Right cardiac atrium (tissue), 5 donors: ENCODE measurements at places on chromosomes 11 and 22.

GRCh38 chr11:113840932-113841664, 34.3 kb downstream of the USP28 start:
- DNase-seq: no peak

GRCh38 chr11:69682681-69683326, 7.7 kb upstream of the LTO1 start:
- DNase-seq: no peak

- DNase-seq: no peak
Observed at GRCh38 chr11:46248289-46249102, 29.0 kb upstream of the CREB3L1 start.

DNA sequence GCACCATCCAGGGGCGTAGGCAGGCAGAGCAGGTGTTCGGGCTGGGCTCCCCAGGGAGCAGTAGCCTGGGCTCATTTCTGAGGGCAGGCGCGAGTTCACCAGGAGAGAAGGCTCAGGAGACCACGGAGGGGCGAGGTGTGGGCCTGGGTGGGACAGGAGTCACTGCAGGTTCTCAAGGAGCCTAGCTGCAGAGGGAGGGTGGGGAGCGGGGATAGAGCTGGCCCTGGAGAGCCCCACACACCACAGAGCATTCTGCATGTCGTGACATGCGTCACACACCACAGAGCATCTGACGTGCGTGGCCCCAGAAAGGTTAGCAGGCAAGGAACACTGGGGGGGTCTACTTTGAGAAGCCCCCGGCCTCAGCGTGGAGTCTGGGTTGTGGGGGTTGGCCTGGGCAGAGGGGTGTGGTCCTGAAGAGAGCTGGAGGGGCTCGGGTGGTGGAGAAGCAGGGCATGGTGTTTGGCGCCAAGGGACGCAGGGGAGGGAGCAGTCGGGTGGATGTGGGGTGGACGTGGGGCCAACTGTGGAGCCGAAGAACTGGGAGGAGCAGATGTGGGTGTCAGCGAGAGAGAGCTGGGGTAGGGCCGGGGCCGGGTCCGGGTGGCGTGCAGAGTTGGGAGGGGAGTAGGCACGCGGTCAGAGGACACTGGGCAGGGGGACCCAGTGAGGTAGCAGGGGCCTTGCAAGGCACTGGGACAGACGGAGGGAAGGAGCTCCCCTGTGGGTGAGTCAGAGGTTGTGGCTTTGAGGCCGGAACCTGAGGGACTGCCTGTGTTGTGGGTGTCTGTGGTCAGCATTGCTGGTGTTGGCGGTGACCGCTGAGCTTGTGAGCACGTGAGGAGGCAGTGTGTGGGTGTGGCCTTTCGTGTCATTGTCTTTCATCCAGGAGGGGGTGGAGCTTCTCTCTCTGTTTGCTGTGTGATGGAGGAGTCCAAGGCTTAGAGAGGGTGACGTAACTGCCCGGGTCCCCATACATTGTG, 25.5 kb downstream of the CTTN start:
- DNase-seq: peak; percentile 45

GRCh38 chr22:16774911-16775500, 50.2 kb downstream of the XKR3 start:
- no peak for DNase-seq

GRCh38 chr22:49295465-49295743, 532.3 kb downstream of the BRD1 start:
- DNase-seq: peak; percentile 10

- DNase-seq: peak; percentile 97
Observed at GRCh38 chr11:2314525-2315394, 12.9 kb downstream of the TSPAN32 start.

DNA sequence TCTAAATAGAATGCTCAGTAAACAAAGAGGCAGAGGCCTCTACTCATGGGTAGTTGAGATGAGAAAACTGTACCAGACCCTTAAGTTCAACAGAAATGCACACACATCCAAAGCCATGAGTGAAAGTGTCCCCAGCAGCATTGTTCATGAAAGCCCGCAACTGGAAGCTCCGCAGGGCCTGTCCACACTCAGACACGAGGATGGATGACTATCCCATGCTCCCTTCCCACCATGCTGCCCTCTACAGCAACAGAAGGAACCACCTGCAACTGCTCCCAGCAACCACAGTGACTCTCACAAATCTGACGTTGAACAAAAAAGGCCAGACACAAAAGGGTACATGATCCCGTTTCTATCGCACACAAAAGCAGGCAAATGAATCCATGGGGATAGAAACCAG, 76.9 kb upstream of the ANO1 start:
- DNase-seq: no peak

DNA sequence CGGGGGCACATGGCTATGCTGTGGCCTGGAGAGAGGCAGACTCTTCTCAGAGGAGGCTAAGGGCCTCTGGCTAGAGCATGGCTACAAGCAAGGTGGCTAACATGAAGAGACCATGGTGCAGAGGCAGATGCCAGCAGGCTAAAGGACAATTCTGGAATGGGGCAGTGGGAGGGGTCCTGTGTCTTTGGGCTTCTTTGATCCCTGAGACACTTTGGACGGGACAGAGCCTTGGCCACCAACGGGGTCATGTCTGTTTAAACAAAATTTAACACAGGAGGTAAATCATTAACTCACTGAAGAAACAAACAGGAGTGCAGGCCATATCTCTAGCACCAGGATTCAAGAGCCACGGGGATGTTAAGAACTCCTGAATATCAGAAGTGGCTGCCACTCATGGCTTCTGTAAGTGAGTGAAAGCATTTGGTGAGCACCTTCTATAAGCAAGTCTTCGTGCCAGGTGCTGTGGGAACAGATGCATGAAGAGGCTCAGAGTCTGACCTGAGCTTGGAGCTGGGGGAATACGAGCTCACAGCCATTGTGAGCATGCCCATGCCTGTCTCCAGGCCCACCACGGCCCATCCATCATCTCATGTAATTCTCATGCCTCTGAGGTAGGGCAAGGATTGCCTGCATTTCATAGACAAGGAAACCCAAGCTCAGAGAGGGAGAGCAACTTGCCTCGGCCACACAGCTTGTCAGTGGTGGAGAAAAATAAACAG, 18.3 kb upstream of the ZNRF3 start:
- DNase-seq: no peak

DNA sequence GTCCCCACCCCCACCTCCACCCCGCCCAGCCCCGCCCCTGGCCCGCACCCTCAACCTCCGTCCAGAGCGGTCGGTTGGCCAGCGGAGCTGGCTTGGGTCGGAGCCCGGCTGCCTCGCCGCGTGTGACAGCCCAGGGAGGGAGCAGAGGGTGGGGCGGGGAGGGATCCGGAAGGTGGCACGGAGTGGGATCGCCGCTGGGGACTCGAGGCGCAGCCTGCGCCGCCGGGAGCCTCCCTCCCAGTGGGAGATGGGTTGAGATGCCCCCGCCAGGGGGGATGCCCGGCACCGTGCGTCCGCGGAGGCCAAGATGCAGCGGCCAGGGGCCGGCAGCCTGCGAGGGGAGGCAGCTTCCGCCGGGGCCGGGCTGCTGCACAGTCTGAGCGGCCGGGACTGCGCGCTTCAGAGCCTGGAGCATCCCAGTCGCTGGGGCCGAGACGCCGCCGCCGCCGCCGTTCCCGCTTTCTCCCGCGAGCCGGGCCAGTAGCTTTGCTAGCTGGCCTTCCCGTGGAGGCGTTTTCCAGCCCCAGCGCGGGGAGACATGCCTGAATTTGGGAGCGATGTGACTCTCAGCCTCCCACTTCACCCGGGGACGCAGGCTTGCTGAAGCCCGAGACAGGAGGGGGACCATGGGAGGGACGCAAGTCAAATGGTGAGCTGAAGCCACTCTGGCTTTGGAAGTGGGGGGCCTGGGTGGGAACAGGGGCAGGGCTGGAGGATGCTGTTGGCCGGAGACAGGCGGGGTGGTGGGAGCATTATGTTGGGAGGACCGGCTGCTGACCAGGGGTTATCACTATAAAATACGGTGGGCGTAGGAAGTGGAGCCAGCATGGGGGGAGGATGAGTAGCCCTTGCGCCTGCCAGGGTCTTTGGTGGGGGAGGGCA, 40.2 kb downstream of the DIXDC1 start:
- peak; percentile 93 for DNase-seq

- no peak for DNase-seq
Observed at GRCh38 chr11:57403802-57404147, 13.3 kb upstream of the PRG2 start.

GRCh38 chr11:59186130-59186594, 14.2 kb downstream of the DTX4 start:
- no peak for DNase-seq

DNA sequence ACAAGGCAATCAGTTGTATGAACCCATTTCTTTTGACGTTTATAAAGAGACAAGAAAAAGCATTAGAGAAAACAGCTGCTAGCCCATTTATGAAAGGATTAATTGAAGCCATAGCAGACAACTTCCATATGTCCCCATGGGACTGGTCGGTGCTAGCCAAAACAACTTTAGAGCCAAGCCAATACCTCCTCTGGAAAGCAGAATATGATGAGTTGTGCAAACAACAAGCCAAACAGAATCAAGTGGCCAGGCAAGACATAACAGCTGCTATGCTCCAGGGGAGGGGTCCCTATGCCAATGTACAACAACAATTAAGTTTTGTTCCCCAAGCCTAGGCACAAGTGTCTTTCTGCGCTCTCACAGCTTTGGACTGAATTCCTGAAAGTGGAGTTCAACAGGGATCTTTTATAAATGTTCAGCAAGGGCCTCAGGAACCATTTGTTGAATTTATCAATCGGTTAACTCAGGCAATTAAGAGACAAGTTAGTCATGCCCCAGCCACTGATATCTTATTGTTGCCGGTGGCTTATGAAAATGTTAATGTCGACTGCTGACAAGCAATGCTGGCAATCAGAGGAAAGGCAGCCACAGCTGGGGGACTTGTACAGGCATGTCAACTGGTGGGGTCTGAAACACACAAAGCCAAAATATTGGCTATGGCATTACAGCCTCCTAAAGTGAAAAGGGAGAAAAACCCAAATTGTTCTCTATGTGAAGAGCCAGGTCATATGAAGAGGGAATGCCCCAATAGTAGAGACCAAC, 1593.1 kb upstream of the TENM4 start:
- DNase-seq: no peak

GRCh38 chr11:83866655-83867054, 580.5 kb upstream of the CCDC90B start:
- DNase-seq: no peak

GRCh38 chr22:48705917-48706605, 1121.6 kb downstream of the BRD1 start:
- no peak for DNase-seq

DNA sequence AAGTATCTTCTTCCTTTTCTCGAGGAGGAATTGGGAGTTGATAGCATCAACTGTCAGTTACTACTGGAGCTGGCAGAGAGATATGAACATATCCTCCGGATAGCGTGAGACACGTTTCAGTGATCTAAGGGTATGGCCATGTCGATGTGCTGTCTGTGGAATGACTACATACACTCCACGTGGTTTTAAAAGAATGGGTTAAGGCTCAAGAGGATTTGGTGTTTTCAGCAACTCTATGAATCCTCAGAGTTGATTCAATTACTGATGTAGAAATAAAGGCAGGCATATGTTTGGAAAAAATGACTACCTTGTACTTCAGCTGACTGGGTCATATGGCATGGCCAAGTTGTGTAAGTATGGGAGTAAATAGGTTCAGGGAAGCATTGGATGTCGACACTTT, 22.9 kb downstream of the MMP13 start:
- no peak for DNase-seq

DNA sequence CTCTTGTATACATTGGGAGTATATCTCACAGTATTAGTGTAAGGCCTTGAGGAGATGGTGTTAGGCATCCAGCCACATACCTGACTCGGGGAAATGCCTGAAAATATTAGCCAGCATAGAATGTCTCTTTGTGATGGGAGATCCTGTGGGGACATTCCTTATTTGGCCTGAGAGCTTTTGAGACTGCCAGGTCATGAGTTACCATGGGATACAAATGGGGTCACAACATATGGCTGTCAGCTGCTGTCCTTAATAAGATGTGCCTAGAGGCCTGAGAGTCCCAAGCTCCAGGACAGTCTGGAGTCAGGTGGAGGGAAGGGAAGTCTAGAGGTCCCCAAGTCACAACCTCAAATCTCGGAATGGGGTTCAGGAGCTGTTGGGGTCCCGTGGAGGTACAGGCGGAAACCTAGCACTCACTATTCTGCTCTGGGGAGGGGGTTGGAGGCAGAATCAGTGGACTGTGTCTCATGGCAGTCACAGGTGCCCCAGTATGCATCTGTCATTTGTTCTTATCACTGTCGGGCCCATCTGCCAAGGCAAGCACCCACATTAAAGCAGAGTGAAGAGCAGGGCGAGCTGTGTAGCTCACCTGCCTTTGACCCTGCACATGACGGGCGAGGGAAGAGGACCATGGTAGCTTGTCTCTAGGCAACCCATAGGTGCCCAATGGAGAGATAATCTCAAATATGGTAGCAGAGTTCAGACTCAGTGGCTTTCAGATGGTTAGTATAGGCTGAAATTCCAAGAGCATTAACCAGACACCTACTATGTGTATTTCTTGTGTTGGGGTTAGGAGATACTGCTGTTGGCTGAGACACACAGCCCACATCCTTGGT, 29.9 kb downstream of the KCNQ1OT1 start:
- DNase-seq: no peak
